Astrocyte (in vitro differentiated cells and primary cell): ENCODE measurements at places on chromosomes 2 and 18. TPM values are rescaled to one million over a fixed set of nuclear protein-coding genes. Genes with fewer than 3 reads are reported as not detected.

TRIP12 gene
- total RNA-seq = 366 and 379 TPM in 2 replicates

- H3K4me1 ChIP-seq = peaks cover 24% of the 10 kb centered on the region
- peak; percentile 59 for DNase-seq
- no peak overlapping the region for H3K27ac ChIP-seq
- no peaks in the 10 kb centered on the region for H3K27me3 ChIP-seq
- no peak overlapping the region for H3K4me3 ChIP-seq
Measured at GRCh38 chr18:45722899-45723298, 1.1 kb upstream of the SLC14A1 start.

DNA sequence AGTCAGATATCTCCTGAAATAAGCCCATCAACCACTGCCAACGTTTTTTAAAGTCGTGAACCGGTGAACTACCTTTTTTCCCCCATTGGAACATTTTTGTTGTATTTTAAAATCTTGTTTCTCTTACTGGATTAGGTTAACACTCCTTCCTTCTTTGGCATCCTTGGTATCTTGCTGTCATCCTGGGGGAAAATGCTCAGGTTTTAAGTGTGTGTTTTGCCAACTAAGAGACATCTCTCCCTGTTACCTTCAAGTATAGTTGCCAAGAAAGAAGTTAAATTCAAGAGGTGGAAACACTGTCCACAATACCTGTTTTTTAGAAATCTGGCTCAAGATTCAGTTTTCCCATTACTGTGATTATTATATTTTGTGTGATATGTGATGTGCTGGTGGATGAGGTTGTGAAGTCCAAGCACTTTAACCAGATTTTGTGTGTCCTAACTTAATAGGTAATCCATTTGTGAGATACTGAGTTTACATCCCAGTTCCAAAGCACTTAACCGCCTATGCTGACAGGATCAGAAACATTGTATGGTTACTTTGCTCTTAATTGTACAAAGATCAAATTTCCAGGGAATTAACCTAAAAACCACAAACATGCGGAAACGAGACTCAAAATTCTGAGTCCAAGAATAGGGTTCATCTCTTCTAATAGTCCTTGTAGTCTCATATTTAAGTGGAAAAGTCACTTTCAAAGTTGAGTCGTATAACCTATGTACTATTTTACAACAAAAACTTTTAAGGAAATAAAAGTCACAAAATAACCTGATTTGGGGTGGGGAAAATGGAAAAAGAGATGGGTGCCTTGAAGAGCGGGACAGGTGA, 1.3 kb upstream of the SP3 start:
- peak overlapping the region; percentile 81 for H3K4me3 ChIP-seq
- H3K27ac ChIP-seq = peak overlapping the region; percentile 96
- H3K27me3 ChIP-seq = no peaks in the 10 kb centered on the region
- H3K4me1 ChIP-seq = peaks cover 16% of the 10 kb centered on the region
- H3K36me3 ChIP-seq = peaks cover 2% of the 10 kb centered on the region
- no peak for DNase-seq

VAMP8 gene
- total RNA-seq = 30.6 and 35.3 TPM in 2 replicates

GRCh38 chr2:149155196-149155969, 116.9 kb downstream of the LYPD6B start:
- H3K27ac ChIP-seq = no peak overlapping the region
- no peaks in the 10 kb centered on the region for H3K36me3 ChIP-seq
- no peaks in the 10 kb centered on the region for H3K4me1 ChIP-seq
- DNase-seq = no peak
- H3K4me3 ChIP-seq = no peak overlapping the region

DNA sequence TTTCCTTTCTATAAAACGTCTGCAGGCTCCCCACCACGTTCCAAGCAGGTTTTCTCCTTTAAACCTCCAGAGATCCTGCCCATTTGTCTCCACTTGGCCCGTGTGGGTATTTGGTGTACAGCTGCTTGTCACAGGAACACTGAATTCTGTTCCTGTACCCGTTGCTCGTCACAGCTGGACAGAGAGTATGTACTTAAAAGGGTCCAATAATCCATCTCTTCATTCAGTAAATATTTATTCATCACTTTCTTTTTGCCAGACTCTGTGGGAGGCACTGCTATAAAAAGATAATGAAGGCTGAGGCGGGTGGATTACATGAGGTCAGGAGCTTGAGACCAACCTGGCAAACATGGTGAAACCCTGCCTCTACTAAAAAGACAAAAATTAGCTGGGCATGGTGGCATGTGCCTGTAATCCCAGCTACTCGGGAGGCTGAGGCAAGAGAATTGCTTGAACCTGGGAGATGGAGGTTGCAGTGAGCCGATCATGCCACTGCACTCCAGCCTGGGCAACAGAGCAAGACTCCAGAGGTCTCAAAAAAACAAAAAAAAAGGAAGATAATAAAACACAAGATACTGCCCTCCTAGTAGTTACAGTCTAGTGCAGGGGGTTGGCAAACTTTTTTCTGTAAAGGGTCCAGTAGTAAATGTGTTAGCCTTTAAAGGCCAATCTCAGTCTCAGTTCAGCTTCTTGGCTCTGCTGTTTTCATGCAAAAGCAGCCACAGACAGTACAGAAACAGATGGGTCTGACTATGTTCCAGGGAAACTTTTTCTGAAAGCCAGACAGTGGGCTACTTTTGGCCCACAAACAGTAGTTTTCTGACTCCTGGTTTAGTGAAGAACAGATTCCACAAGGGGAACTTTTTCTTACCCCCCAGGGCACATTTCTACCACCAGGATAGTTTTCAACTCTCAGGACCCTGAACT, 309.9 kb upstream of the RAB12 start:
- H3K27ac ChIP-seq = no peak overlapping the region
- H3K27me3 ChIP-seq = no peaks in the 10 kb centered on the region
- no peak overlapping the region for H3K4me3 ChIP-seq
- H3K4me1 ChIP-seq = peaks cover 7% of the 10 kb centered on the region
- H3K36me3 ChIP-seq = no peaks in the 10 kb centered on the region

GRCh38 chr2:88735853-88736252, 44.4 kb downstream of the RPIA start:
- H3K36me3 ChIP-seq = no peaks in the 10 kb centered on the region
- H3K4me3 ChIP-seq = no peak overlapping the region
- DNase-seq = no peak
- no peak overlapping the region for H3K27ac ChIP-seq
- H3K27me3 ChIP-seq = no peaks in the 10 kb centered on the region

SLC9A4 gene
- 0.07 and 0.09 TPM in 2 replicates for total RNA-seq

ASPRV1 gene
- total RNA-seq = 0.23 and 0.26 TPM in 2 replicates

CIB4 gene
- not detected in 2 replicates for total RNA-seq

- no peak overlapping the region for H3K4me3 ChIP-seq
- no peaks in the 10 kb centered on the region for H3K27me3 ChIP-seq
- H3K36me3 ChIP-seq = no peaks in the 10 kb centered on the region
- H3K27ac ChIP-seq = peak overlapping the region; percentile 86
Measured at GRCh38 chr18:56889621-56890020, 238.5 kb downstream of the WDR7 start.

DNA sequence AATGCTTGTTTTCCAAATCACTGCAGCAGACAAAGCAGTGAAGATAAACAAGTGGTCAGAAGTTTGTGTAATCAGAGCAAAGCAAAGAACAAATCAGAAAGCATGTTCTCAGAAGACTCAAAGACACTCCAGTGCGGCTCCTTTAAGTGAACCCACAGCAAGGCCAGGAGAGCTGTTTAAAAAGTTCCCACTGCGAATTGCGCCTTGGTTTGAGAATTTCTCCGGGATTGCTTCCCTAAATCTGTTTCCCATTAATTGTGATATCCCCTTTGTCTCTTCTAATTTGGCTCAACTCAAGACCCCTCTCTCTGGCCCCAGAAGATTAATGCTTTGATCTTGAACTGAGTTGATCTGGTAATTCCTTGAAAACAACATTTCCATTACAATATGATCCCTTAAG, 122.4 kb upstream of the BCL2L11 start:
- H3K27me3 ChIP-seq = peaks cover 26% of the 10 kb centered on the region
- no peak for DNase-seq

- no peaks in the 10 kb centered on the region for H3K27me3 ChIP-seq
- peak; percentile 45 for DNase-seq
- no peak overlapping the region for H3K4me3 ChIP-seq
- no peak overlapping the region for H3K27ac ChIP-seq
- H3K4me1 ChIP-seq = no peaks in the 10 kb centered on the region
Measured at GRCh38 chr18:41378598-41378997, 576.4 kb upstream of the PIK3C3 start.

GRCh38 chr2:85971366-85971765, 82.6 kb upstream of the ST3GAL5 start:
- H3K27ac ChIP-seq = no peak overlapping the region
- H3K36me3 ChIP-seq = no peaks in the 10 kb centered on the region
- peak; percentile 61 for DNase-seq
- no peaks in the 10 kb centered on the region for H3K4me1 ChIP-seq
- peaks cover 10% of the 10 kb centered on the region for H3K27me3 ChIP-seq
